ENCODE measurements at places on chromosomes 6 and 20. TPM values are rescaled to one million over a fixed set of nuclear protein-coding genes. Genes with fewer than 3 reads are reported as not detected.

The PDE7B gene
- total RNA-seq, result not detected

The BRPF3 gene
- total RNA-seq, result 12.5 TPM

The HIVEP1 gene
- total RNA-seq, result 15.8 TPM

The RSPH4A gene
- 0.05 TPM for total RNA-seq

The FAXC gene
- 20.5 TPM for total RNA-seq

The ACSS1 gene
- 4.9 TPM for total RNA-seq

The SSTR4 gene
- not detected for total RNA-seq

Measured in SJSA1 (cell line).